Activated CD8-positive, alpha-beta memory T cell treated with anti-CD3 and anti-CD28 coated beads for 4 hours (primary cell): ENCODE measurements at places on chromosomes 11 and 22.

GRCh38 chr22:19477321-19478044 lies 1.5 kb downstream of the UFD1 start:
- no peak for DNase-seq

- DNase-seq: no peak
Measured at GRCh38 chr22:43554259-43554636, 142.4 kb downstream of the MPPED1 start.

DNA sequence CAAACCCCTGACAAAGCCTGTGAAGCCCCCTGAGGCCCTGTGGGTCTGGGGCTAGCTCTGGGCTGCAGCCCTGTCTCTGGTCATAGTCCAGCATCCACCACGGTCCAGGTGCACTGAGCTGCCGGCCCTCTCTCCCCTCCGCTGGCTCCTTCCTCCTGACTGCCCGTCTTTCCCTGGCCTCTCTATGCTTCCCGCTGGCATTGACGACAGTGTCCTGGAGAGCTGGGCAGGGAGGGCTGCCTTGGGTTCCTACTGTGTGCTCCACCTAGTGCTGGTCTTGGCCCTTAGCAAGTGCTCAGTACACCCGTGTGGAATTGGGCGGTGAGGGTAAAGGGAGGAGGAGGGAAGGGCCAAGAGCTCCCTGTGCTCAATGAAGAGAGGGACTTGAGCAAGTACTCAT lies 868 bp upstream of the MYEOV start:
- DNase-seq: no peak

GRCh38 chr11:130001461-130002351 lies 929 bp downstream of the PRDM10 start:
- no peak for DNase-seq

- DNase-seq: no peak
Measured at GRCh38 chr22:46592390-46592872, 27.8 kb upstream of the GRAMD4 start.

DNA sequence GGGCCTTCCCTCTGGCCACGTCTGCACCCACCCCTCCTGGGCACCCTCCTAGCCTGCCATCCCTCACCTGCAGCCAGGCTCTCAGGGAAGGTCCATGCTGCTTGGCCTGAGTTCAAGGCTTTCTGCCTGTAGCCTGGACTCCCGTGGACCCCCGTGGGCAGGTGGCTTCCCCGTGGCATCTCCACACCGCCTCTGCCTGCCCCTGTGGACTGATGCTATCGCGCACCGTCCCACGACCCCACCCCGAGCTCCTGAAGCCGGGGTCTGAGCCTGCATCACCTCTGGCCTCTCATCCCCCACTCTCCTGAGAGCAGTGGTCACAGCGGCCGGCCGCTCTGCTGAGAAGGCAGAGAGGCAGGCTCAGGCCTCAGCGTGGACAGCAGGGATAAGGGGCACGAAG lies 4.5 kb downstream of the IFITM5 start:
- no peak for DNase-seq

DNA sequence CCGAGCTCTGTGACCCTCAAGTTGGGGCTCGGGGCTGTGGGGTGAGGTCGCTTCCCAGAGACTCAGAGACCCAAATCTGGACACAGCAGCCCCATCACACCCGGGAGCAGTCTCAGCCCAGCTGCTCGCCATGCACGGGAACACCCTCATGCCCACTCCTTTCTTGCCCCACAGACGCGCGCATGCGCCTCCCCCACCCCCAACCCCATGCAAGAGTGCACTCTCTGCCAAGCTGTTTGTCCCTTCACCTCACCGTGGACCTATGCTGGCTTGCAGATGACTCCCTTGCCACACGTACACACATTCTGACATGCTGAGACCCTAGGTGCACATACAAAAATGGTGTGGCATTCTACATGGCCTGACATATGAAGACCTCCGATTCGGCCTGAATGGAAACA lies 478 bp upstream of the CD248 start:
- DNase-seq: no peak

DNA sequence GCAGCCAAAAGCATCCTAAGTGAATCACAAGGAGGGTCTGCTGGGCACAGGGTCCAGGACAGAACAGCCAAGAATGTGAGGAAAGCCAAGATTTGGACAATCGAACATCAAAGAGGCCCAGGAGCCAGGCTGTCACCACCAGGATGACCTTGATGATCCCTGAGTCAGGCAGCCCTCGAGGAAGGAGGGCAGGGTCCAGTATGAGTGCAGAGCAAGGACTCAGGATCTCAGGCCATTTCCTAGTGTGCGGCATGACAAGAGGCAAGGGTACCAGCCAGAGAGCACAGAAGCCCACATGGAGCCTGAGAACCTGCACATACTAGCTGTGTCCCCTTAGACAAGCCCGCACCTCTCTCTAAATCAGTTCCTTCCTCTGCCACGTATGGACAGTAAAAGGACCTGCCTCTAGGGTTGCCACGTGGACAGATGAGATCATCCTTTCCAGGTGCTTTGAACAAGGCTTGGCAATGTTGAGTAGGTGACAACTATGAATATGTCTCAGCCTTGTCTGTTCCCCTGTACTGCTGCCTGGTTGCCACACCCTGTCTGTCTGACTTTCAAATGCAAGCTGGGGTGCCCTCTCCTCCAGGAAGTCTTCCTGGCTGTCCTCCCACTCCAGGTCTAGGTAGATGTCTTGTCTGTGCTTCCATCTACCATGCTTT lies 32.2 kb upstream of the ISX start:
- no peak for DNase-seq

DNA sequence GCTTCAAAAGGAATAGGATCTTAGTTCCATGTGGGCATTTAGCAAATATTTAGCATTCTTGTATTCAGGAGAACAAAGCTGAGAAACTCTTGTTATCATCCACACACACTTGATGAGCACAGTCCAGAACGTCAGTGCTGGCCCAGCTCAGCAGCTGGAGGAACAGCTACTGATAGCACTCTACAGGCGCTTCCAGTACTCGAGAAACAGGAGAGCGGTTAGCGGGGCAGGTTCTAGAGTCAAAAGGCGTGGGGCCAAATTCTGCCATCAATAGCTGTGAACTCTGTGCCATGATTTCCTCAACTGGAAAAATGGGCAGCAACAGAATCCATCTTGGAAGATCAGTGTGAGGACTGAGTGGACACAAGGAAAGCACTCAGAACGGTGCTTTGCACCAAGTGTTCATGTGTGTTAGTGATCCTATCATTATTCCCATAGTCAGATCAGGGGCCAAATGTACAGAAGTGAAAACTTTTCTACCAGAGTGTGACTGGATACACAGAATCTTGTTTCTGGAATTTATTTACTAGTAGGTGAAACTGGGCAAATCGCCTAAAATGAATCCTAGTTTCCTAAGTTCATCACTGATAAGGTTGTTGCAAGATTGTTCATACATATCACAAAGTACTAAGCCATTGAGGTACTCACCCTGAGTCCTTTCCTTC lies 3.2 kb downstream of the JOSD1 start:
- no peak for DNase-seq

- no peak for DNase-seq
Measured at GRCh38 chr11:66593303-66593635, 284 bp downstream of the CCS start.

DNA sequence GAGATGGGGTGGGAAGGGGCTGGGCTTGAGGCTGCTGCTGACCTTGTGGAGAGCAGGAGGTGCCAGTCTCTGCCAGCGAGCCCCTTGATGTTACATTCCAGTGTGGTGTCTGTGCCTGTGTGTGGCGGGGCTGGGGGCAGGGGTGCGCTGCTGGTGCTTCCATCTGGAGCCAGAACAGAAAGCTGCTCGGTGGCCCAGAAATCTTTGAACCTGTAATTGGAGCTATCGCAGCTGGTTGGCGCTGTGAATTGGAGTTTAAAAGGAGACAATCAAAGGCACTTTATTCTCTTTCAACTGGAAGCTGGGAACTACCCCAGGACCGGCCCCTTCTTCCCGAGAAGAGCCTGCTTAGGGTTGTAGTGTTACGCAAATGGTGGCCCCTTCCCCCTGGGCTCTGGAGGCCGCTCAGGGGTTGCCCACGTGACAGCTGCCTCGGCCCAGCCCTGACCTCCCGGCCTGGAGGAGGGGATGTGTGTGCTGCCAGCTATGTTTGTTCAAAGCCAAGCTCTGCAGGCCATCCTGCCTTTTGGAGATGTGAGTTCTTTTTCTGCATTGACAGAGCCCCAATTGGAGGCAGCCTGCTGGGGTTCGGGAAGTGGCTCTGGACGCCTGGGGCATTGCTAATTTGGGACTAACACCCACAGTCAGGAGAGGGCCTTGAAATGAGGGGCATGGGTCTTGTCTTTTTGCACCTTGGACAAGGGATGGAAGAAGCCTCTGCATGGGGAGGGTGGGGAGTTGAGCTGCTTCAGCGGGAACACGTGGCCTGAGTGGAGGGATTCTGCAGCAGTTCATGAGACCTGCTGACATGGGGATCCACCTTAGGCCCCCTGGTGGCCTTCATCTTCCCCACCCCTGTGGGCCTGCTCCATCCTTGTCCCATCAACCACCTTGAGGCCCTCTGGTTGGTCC lies 14.0 kb upstream of the ARSA start:
- no peak for DNase-seq

DNA sequence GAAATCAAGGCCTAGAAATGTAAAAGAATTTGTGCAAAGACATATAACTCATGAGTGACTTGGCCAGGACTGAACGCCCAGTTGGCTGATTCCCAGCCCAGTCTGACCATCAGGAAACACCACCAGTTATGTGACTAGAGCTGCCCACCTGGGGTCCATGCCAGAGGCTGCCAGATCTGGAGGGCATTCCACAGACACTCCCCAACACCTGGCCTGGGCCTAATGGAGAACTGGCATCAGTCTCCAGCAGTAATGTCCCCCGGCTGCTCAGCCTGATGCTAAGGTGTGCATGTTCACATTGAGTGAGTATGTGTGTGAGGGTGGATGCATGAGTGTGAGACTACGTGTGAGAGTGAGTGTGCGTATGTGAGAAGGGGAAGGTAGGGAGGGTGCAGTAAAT lies 15.7 kb downstream of the PLAAT3 start:
- no peak for DNase-seq

GRCh38 chr11:44755556-44756523 lies 29.1 kb downstream of the TSPAN18 start:
- no peak for DNase-seq

DNA sequence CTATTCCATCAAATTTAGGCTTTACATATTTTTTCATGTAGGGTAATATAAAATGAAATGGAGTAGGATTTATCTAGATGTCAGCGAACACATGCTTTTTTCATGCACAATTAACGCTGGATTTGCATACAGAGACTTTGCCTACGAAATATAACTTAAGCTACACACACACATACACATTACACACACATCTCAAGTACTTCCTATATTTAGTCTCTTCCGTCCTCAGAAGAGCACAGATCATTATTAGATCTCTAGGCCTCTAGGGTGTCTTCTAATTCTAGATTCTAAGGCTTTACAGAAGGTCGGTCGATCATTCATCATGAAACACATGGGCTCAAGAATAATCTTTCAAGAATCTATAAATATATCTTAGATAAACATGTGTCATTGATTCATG lies 3.8 kb upstream of the MS4A13 start:
- no peak for DNase-seq

DNA sequence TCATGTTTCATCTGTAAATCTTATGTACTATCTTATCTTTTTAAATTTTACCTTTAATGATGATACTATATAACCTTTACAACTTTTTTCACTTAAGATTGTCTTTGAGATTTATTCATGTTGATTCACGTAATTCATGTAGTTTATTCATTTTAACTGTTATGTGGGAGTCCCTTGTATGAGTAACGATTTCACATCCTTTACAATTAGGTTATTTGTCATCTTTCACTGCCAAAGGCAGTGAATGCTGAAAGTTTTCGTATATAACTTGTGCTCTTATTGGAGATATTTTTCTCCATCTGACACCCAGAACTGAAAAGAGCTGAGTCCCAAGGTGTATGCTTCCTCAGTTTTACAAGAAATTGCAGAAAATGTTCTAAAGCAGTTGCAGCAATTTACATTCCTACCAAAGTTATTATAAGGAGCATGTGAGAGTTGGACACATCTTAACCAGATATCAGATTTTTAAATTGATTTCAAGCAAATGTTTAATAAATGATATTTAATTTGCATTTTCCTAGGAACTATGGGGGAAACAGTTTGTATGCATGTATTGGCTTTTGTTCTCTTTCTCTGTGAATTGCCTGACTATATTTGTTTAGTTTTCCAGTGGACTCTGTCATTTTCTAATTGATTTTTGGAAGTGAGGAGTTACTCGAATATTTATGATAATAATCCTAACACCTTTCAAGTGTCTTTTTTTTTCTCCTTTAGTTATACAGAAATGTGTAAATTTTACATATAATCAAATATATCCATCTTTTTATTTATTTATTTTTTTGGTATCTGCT lies 6.4 kb downstream of the ARL14EP start:
- DNase-seq: no peak

GRCh38 chr22:21652010-21652546 lies 10.0 kb downstream of the SDF2L1 start:
- DNase-seq: peak; percentile 57

DNA sequence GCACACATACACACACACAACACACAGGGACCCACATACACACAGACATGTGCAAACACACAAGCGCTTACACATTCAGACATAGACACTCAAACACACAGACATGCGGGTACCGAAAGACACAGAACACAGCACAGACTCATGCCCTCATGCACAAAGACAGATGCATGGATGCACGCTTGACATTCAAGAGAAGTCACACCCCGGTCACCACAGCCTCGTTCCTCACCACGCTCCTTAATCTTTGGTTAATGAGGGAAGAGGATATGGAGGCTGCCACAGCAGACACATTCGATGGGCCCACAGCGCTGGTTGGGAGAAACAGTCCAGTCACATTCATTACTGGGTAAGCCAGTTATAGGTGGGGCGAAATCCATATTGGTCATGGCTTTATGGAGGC lies 51.9 kb upstream of the EIF3D start:
- no peak for DNase-seq

DNA sequence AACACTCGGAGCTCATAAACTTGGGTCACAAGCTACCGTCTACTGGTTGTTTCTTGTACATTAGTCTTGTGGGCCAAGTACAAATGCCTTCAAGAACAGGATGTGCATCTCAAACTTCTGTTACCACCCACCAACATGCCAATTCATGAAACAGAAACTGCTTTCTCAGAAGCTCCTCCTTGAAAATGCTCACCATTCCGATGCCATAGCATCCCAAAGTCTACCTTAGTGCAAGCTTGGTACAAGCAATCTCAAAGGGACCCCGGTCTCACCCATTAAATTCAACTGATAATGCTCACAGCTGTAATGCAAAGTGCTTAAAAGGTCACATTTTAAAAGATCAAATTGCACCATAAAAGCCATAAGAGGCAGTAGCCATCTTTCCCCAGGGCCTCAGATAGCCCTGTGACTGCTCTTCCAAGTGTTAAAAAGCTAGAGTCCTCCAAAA lies 31.8 kb upstream of the CCDC34 start:
- DNase-seq: no peak
